ENCODE measurements at places on chromosomes 1 and 21.

DNA sequence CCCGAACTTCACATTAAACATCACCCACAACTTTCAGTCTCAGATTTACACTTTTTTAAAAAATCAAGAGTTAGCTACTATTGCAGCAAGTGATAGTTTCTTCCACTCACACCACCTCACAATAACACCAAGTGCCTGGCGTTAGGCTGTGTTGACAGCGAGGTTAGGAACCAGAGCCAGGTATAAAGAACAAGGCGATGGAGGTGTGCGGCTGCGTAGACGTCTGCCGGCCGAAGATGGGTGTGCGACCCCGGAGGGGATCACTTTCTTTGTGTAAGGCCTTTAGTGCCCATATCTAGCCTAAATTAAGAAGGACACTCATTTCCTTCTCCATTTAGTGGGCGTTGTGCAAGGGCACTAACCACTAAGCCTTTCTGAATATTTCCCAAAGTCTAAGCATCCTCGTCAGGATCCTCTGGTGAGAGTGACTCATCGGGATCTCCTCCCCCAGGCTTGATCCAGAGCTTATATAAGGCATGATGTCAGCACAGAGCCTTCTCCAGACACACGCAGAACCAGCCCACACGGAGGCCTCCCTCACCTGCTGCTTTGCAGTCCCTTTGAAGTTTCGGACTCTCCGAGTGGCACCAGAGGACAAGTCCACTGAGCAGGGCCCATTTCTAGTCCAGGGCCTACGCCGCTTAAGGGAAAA is 11.8 kb downstream of the NHLH2 start:
- DNase-seq: no peak

DNA sequence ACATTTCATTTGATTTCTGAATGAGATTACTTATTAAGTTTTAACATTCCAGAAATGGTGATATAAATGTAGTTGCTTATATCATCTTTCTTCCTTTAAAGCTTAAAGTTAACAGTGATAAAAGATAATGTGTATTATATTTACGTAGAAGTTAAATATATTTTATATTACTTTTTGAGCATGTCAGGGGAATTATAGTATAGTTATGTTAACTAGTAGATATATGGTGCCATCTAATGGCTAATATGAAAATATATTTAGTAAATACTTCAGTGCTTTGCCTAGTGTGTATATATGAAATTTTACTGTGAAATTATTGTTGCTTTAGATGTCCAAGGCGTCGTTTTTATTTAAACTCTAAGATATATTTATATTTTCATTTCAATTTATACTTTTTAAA is 51.5 kb downstream of the SYT14 start:
- peak; percentile 6 for DNase-seq

- DNase-seq: no peak
Observed at GRCh38 chr1:167706931-167707877, 14.6 kb upstream of the MPZL1 start.

GRCh38 chr1:55466373-55466772 is 251.2 kb upstream of the USP24 start:
- DNase-seq: no peak

GRCh38 chr21:36639769-36640168 is 59.1 kb upstream of the SIM2 start:
- no peak for DNase-seq

DNA sequence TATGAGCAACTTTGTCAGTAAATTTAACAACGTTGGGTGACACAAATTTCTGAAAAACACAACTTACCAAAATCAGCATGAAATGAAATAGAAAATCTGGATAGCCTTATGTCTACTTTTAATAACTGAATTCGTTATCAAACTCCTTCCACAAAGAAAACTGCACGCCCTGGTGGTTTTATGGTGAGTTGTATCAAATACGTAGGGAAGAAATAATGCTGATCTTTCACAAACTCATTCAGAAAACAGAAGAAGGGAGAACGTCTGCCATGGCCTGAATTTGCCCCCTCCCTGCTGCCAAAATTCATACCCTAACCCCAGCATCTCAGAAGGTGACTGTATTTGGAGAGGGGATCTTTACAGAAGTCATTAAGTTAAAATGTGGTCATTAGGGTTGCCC is 50.0 kb upstream of the COL18A1 start:
- DNase-seq: no peak

GRCh38 chr1:14113271-14113670 is 413.3 kb downstream of the PRDM2 start:
- DNase-seq: no peak

DNA sequence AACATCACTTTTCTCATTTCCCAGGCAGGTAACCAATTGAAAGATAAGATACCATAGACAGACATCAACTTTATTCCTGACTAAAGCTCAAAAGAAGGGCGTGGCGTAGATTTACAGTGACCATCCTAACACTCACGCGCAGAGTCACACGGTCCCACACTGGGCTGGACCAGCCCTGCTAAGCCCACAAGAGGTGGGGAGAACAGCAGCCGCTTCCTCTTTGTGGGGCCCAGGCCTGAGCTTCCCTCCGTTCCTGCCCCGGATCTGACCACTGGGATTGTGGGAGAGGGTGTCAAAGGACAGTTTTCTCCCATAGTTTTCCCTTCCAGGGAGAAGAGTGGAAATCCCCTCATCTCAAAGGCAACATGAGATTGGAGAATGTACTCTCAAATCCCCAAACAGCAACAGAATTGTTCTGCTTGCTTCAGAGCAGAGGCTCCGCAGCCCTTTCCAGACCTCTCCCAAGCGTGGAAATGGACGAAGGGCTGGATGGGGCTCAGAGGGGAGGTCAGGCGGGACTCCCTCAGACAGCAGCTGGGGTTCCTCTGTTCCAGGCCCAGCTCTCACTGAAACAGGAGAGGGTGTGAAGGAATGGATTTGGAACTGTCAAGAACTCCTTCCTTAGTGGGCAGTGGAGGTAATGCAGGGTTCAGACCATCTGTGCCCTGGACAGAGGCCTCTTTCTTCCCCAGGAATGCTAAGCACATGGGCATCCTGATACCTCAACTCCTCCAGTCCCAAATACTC is 33.7 kb downstream of the L1TD1 start:
- no peak for DNase-seq

GRCh38 chr1:230145953-230146476 is 79.0 kb downstream of the GALNT2 start:
- DNase-seq: no peak

DNA sequence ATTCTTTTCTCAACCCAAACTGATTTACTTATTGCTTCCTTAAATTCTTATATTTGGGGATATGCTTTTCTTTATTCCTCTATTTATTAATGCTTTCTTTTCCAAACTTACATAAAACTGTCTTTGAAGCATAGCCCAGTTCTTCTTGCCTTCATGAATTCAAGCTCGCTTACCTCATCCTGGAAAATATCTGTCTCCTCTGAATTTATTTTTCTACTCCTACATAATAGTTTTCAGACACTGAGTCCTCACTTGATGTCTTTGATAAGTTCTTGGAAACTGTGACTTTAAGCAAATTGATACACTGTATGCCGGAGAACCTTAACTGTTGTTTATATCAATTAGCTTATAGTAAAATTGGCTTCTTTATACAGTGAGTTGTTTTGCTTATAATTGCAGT is 93.8 kb downstream of the ZFYVE9 start:
- no peak for DNase-seq

- no peak for DNase-seq
Observed at GRCh38 chr21:38455403-38455802, 42.9 kb downstream of the ERG start.

GRCh38 chr1:79585801-79586200 is 579.3 kb upstream of the ADGRL4 start:
- no peak for DNase-seq

- DNase-seq: no peak
Observed at GRCh38 chr1:205451202-205451601, 4.6 kb downstream of the BLACAT1 start.

DNA sequence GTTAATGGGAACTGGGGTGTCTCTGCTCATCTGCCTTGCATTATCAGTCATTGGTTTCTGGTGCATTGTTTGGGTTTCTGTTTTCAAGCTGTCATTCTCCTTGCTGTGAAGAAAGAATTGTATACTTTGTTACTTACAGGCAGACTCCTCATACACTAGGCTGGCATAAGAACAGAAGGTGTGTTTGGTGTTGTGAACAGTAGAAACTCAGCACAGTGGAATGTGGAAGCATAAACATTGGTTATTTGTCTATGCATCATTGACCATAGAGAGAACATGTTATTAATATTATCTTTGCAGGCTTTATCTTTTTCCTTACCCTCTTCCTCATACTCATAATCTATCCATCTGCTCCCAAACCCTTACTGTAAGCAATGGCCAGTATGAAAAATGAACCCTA is 18.2 kb downstream of the C1orf87 start:
- no peak for DNase-seq

- no peak for DNase-seq
Observed at GRCh38 chr21:16974060-16974459, 538.8 kb upstream of the CXADR start.
